ENCODE measurements at places on chromosomes 5 and 9.
A peak's percentile ranks its signal among the peaks of the same experiment; 100 is the strongest.

DNA sequence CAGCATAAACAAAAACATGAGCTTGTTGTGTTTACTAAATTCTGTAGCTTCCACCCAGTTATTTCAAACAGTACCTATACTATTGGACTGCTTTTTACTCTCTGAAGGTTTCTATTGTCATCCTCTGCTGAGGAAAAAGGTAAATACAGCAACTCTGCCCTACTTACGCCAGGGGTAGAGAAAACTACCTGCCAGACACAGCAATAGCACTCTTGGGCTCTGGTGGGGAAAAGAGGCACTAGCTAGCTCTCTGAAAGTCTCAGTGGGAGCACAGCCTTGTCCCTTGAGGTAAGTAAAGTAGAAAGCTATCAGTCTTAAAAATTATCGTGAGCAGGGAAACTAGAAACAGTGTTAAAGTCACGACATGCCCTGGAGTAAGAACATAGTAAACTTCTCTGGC lies 3.7 kb downstream of the HCN1 start:
- no peak for DNase-seq

DNA sequence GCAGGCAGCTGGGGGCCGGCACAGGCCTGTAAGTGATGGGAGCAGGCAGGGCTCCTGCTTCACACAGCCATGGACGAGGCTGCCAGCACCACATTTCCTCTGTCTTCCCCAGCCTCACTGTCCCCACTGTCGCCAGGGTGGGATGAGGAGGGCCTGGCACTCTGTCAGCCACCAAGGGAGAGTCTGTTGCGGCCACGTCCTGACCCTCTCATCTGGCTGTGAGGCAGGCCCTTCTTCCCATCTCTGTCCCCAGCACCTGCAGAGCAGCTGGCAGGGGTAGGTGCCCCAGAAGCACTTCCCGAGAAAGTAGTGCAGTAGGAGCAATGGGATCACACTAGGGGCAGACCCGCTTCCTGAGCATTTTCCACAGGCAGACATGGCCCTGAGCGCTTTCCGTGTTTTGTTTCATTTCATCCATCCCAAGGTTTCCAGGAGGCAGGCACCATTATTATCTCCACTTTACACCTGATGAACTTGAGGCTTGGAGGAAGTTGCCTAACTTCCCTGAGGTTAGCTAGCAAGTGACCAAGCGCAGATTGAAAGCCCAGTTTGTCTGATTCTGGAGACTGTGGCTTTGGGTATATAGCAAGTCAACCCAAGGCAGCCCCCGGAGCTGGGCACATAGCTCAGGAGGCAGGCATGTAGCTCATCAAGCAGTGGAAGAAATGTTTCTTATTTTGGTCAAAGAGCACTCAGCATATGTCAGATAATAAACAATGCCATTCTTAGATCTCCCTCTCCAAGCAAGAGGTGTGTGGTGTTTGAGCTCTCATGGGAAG lies 202.4 kb downstream of the DAB2IP start:
- no peak for DNase-seq

DNA sequence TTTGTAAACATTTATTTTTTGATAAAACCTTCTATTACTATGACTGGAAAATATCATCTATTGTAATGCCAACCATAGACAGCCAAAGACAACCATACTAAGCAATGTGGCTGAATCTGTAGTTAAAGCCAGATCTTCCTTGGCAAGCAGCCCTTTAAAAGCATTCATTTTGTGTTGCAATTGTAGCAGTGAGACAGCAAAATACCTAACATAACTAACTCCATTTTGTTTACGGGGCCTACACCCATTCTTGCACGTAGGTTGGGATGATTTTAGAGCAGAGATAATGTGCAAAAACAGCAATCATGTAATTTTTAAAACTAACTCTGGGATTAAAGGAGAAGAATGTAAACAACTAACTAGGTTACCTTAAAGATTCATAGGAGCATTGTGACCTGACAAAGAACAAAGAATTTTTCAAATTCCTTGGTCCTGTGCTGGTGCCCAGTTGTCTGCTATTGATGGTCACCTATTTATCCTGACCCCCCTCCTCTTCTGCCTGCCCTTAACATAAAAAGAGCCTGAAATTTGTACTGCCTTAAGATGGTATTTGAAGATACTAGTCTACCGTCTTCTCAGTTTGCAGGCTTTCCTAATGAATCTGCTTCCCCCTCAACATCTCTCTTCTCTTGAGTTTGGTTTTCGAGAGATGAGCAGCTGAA lies 10.6 kb downstream of the IFNA1 start:
- DNase-seq: no peak

GRCh38 chr9:137306850-137307254 lies 4.8 kb upstream of the NRARP start:
- no peak for DNase-seq

GRCh38 chr5:135047347-135047695 lies 13.3 kb upstream of the PITX1 start:
- no peak for DNase-seq

DNA sequence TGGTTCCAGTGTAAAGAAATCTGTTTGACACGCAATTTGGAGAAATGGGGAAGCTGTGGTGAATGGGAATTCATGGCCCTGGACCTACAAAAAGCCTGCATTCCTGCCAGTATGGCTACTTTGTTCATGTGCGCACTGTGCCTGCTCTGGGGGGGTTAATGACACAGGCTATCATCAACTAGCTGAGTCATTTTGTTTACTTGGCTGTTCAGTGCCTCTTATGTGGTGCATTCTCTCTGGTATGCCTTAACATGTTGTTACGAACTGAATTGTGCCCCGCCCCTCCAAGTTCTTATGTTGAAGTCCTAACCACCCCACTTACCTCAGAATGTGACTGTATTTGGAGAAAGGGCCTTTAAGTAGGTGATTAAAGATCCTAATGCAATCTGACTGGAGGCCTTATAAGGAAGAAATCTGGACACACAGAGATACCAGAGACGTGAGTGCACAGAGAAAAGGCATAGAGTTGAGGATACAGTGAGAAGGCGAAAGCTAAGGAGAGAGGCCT lies 20.4 kb upstream of the UBAP1 start:
- no peak for DNase-seq

DNA sequence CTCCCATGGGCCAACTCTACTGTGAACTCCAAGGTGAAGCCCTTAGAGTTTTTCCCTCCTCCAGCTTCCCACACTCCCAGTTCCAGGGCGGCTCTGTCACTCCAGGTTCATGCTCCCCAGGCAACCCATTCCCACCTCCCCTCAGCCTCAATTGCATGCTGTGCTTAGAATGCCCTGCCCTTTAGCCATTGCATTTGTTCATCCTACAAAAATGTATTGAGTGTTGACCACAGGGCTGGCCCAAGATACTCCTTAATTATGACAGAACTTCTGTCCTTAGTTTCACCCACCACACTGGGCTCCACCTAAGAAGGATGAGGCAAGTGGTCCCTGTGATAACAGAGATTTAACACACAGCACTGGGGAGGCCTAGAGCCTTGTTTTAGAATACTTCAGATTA lies 236.1 kb downstream of the ADAMTSL1 start:
- no peak for DNase-seq

DNA sequence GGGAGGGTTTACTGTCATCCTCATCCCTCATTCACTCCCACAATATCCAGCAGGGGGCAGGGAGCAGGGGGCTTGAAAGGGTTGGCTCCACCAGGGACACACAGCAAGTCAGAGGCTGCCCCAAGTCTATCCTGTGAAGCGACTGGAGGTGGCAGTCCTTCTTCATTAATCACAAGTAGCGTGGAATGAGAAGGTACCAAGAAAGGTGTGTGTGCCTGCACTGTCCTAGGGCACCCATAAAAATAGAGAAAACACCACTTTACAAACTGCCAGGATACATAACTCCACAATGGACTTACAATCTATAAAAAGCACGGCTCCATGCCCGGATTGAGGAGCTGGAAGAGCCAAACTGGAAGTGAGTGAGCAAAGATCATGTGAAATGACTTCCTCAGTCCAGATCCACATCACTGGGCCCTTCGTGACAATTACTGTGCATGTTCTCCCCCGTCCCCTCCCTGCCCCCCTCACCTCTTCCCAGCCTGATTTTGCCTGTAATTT lies 183.9 kb downstream of the SLIT3 start:
- no peak for DNase-seq

DNA sequence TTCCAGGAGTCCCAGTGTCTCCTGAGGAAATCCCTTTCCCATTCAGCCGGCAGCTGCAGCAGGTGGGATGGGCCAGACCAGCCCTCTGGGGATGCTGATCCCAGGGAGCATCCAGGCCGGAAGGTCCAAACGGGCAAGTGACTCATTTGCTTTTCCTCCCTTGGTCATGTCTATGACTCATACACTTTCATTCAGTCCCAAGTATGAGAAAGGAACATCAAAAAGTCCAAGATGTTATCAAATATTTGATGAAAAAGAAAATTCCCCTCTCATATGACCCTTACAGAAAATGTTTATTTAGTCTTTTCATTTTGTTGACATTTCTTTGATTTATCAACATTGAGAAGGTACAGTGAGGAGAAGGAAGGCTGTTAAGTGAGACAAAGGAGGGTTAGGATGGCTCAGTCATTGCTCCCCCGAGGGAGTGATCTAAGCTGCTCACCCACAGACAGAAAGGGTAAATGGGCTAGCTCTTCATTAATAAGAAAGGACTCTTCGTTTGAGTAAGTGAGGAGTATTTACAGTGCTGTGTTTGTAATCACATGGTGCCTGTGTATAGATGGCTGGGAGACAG lies 117.6 kb upstream of the ANKRD55 start:
- no peak for DNase-seq

DNA sequence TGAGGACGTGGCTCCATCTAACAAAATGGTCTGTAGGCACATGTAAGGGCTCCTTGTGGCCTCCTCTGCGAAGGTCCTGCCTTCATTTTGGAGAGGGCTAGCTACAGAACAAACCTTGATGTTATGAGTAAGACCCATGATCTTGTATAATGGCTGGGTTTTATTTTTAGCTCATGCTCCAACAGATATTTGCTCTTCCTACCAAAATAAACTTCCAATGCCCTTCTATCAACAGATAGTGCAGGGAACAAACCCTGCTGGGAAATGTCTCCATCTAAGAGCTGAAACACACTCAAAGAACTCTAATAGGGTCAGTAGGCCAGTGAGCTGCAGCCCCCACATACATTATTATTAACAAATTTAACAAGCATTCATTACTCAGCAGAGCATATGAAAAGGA lies 189.5 kb downstream of the LURAP1L start:
- DNase-seq: no peak

- no peak for DNase-seq
Observed at GRCh38 chr9:111350556-111350955, 20.5 kb upstream of the OR2K2 start.

DNA sequence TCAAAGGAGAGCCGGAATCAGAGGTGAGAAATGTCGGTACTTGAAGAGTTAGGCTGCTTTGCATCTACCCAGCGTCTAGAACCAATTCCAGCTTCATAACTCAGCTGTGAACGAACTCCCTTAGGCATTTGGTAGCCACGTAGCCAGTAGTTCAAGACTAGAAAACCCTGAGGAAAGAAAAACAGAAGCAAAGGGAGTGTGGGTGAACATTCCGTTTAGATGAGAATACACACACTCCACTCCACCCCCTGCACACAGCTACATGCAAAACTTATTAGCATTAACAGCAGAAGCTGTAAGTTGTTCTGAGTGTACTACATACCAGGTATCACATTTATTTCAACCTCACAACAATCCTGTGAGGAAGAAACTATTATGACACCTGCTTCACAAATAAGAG lies 78.3 kb downstream of the SMIM23 start:
- DNase-seq: no peak

DNA sequence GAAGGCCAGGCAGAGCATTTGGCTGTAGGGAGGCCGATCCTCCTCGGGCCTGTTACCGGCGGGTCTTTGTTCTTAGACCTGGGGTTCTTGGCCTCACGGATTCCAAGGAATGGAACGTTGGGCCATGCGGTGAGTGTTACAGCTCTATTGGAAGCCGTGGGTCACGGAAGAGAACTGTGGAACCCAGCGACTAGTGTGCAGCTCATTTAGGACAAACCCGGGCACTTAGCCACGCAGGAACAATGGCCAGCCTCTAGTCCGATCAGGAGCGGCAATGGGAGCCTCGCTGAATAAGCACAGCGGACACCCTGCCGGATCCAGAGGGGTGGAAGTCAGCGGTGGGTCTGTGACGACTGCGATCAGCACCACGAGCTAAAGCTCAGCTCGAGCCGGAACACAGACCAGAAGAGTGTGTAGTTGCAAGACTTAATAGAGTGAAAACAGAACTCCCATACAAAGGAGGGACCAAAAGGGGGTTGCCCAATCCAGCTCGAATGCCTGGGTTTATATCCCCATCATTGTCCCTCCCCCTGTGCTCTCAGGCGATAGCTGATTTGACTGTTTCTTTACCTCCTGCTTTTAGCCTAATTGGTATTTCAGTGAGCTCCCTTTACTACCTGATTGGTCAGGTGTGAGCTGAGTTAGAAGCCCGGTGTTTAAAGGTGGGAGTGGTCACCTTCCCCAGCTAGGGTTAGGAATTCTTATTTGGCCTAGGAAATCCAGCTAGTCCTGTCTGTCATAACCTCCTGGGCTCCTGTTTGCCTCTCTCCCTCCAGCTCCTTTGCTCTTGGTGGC lies 53.7 kb upstream of the RPL26L1 start:
- no peak for DNase-seq

- DNase-seq: no peak
Observed at GRCh38 chr5:3456121-3456681, 139.4 kb upstream of the IRX1 start.

GRCh38 chr5:3595006-3595961 lies at the start of gene IRX1:
Gene IRX1 (plus strand): TSS chr5:3595832. CDS start chr5:3596106, 274 bp downstream.
- no peak for DNase-seq

GRCh38 chr9:132486706-132487350 lies 76.8 kb downstream of the CFAP77 start:
- peak; percentile 33 for DNase-seq

- no peak for DNase-seq
Observed at GRCh38 chr5:57568136-57568535, 85.5 kb upstream of the ACTBL2 start.

DNA sequence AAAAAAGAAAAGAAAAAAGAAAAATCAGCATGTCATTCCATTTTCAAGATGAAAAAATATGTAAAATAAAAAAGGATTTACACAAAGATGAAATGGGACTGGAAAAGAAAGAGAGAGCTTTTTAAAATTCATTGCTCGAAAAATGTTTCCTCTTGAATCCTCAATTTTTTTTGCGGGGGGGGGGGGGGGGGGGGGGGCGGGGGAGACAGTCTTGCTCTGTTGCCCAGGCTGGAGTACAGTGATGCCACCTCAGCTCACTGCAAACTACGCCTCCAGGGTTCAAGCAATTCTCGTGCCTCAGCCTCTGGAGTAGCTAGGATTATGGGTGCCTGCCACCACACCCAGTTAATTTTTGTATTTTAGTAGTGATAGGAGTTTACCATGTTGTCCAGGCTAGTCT lies 16.5 kb downstream of the PFDN1 start:
- no peak for DNase-seq

DNA sequence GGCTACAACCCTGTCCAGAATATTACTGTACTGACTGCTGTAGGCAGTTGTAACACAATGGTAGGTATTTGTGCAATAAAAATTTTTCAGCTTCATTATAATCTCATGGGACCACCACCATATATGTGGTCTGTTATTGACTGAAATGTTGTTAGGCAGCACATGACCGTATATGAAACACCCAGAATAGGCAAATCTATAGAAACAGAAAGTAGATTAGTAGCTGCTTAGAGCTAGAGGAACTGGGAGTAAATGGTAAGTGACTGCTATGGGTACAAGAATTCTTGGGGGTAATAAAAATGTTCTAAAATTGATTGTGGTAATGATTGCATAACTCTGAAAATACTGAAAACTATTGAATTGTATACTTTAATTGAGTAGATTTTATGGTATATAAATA lies 185.7 kb downstream of the ESM1 start:
- no peak for DNase-seq

All from stimulated activated CD8-positive, alpha-beta memory T cell treated with anti-CD3 and anti-CD28 coated beads, Interleukin-7, amount 100 ng/mL, for 48 hours (primary cell).